ENCODE measurements at places on chromosomes 5 and 9. TPM values are rescaled to one million over a fixed set of nuclear protein-coding genes. Genes with fewer than 3 reads are reported as not detected.

Gene NFIB
- total RNA-seq, result 134 TPM

Gene FAXDC2
- total RNA-seq, result 34.6 TPM

Gene RNF180
- total RNA-seq, result 25.5 TPM

Gene ANKRD18B
- 0.75 TPM for total RNA-seq

Gene KIAA0825
- 4.2 TPM for total RNA-seq

Gene TMOD1
- 177 TPM for total RNA-seq

Gene LRRTM2
- total RNA-seq, result 0.31 TPM

Gene C5orf52
- total RNA-seq, result not detected

Gene COQ4
- 26.5 TPM for total RNA-seq

Gene GMCL2
- not detected for total RNA-seq

Gene PCDHB10
- 2.0 TPM for total RNA-seq

Gene LHX3
- total RNA-seq, result not detected

DNA sequence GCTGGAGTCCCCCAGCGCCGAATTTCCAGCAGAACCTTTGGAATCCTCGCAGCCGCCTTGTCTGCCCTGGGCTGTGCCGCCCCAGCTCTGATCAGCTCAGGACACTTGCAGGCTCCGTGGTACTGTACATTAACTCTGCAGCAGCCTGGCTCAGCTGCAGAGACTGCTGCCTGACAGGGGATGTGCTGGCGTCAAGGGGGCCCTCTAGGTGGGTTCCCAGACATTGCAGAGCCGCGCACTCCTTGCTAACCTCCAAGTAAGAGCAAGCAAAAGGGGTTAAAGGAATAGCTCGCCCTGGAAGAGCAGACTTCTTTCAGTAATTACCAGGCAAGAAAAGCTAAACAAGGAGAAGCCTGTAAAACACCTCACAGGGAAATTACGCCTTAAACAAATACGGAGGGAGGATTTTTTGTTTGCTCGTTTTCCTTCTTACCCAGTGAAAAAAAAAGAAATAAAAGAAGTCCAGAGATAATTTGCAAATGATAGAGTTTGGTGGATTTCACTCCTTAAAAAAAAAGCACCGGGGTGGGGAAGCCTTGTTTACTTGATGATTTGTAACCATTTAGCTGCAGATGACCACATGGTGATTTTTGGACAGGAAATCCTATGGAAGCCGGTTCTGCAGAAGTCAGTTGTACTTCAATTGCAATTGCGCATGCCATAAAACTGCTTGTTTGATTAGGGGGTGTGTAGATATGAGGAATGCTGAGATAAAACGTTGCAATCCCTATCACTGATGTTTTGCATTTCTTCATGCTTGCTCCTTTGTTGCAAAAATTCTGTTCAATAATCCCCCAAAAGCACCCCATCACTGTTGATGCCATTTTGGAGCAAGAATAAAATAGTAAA, 305.8 kb downstream of the PDE4D start:
- DNase-seq, result peak; percentile 76

DNA sequence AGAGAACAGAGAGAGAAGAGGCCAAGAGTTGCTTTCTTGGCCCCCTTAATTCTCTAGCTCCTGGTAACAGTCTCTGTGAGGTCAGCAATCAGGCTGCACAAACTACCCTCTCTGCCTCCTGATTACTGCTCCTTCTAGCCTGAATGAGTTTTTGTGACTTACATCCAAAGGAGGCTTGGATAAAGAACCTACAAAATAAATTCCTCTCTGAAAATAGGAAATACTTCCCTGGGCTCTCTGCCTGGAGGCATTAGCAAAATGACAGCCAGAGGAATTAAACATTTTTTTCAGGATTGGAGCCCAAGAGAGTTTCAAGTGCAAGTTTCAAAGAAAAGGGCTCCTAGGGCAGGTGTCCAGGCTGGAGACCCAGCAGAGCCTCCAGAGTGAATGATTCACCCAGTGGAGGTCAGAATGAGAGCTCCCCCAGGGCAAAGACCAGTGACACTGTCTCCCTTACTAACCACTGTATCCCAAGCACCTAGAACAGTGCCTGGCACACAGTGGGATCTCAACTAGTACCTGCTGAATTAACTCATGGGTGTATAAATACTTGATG, 162.5 kb downstream of the SPOCK1 start:
- DNase-seq, result no peak

DNA sequence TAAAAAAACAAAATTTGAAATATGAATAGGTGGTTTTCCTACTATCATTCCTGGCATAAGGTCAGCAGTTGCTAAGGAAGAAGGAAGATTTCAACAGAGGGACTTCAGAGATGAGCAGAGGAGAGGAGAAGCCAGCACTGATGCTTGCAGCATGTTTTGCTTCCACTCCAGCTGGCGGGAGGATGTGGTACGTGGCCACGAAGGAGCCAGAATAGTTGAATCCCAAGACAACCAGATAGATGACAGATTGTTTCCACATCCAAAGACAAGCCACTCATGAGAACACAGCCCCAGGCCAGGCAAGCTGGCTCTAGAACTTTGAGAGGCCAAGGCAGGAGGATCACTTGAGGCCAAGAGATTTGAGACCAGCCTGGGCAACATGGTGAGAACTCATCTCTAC, 15.1 kb downstream of the TIMD4 start:
- DNase-seq, result no peak

GRCh38 chr5:179368126-179368805, 23.0 kb upstream of the ADAMTS2 start:
- DNase-seq, result no peak

GRCh38 chr9:71515626-71516025, 252.7 kb downstream of the CEMIP2 start:
- no peak for DNase-seq

GRCh38 chr5:41842777-41843176, 27.4 kb downstream of the OXCT1 start:
- no peak for DNase-seq

DNA sequence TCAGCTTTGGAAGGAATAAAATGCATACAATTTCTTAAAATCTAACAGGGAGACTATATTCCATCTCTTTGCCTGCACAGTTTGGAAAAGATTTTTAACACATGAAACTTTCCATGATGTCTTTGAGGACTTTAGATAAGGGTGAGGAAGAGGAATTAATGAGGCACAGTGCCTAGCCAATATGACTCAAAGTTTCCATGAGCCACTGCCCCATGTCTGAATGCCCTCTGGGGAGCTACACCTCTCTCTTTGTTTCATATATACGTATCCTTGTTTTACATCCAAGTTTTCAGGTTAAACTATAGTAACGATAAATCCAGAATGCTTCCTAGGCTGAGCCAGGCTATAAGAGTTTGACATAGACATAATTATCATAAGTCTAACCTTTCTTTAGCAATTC, 349.3 kb upstream of the TLE4 start:
- no peak for DNase-seq

- no peak for DNase-seq
Observed at GRCh38 chr9:125137200-125137599, 6.1 kb downstream of the SCAI start.

GRCh38 chr5:155293605-155294178, 280.1 kb downstream of the KIF4B start:
- no peak for DNase-seq

GRCh38 chr5:154408811-154409210, 37.0 kb upstream of the SAP30L start:
- no peak for DNase-seq

DNA sequence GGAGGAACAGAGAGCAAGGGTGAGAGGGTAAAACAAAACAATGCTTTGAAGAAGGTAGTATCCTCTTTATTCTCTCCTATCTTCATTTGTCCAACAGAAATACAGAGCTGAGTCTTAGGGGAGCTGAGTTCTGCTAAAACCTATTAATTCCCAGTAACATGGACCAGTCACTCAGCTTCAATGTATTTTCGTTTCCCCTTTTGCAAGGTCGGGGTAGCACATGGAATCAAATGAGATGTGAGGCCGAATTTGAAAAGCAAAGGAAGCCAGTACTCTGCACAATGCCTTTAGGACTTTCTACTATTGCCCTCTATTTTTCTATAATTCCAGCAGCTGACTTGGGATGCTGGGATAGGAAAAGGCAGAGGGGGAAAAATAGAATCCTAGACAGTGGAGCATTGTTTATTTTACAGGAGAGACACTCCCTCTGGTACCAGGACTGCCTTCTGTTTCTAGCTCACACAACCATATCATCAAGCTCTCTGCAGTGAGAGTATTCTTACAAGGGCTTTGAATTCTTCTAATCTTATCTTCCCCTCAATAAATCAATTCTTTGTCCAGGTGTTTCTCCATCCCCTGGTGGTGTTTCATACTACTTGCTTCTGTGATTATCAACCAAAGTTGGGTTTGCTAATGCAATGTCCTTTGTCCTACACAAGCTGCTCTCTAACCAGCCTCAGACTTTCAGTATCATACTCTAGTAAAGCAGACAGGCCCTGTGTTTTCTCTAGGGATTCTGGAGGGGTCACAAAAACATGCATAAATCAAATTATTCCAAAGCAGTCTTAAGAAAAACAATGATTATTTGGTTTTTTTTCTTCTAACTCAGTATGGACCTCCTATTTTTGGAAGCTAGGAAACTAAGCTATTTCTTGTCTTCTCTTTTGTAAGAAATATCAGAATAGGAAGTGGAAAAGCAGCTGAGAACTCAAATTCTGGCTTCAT, 341.5 kb downstream of the OSTF1 start:
- no peak for DNase-seq

GRCh38 chr5:94017579-94017978, 276.2 kb upstream of the POU5F2 start:
- DNase-seq, result no peak

- DNase-seq, result no peak
Observed at GRCh38 chr9:137393176-137394150, 29.5 kb downstream of the EXD3 start.

- no peak for DNase-seq
Observed at GRCh38 chr5:147687118-147687517, 95.4 kb downstream of the JAKMIP2 start.

DNA sequence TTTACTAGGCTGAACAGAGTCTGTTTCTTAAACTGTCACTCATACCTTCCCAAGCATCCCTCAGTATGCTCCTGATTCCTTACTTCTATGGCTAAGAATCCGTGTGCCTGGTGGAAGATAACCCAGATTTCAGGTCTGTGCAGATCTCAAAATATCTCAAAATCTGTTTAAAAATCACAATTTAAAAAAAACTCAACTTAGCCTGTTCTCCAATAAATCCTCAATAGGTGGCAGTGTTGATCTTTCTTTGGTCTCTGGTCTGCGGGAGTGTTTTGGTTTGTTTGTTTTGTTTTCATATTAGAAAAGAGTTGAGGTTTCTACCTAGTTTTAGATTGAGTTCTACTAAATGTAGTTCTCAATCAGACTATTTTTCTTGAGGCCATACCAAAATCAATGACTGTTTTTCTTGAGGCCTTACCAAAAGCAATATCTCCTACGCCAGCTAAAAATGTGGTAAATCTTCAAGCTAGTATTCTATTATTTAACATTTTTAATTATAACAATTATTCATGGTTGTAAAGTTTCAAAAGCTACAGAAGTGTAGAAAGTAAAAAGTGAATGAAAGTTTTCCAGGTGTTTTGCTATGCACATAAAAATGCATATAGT, 57.9 kb downstream of the TGFBR1 start:
- no peak for DNase-seq

GRCh38 chr5:131947445-131947844, 2.0 kb upstream of the MEIKIN start:
- DNase-seq, result no peak

DNA sequence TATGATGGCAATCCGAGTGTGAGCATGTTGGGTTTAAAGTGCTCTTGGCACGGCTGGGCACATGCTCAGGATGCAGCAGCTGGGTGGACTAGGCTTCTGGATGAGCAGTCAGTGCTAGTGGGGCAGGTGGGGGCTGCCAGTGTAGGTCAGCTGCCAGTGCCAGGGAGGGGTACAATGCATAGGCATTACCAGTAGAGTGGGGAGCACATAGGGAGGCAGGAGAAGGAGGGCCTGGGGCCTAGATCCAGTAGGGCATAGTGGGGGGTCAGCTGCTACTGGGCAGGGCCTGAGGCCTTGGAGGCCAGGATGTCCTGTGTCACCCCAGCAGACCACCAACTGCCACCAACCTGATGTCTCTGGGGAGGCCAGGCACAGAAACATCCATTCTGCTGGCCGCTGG, 24.2 kb downstream of the ACSL6 start:
- no peak for DNase-seq

DNA sequence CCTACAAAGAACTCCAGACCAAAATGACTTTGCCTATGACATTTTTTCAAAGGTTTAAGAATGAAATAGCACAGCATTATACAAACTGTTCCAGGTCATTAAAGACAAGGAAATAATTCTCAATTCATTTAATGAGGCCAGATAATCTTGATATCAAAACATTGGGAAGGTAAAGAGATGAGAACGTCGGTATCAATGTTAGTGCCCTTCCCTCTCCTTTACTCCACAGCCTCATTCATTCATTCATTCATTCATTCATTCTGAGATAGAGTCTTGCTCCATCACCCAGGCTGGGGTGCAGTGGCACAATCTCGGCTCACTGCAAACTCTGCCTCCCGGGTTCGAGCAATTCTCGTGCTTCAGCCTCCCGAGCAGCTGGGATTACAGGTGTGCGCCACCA, 64.0 kb downstream of the NACC2 start:
- no peak for DNase-seq

DNA sequence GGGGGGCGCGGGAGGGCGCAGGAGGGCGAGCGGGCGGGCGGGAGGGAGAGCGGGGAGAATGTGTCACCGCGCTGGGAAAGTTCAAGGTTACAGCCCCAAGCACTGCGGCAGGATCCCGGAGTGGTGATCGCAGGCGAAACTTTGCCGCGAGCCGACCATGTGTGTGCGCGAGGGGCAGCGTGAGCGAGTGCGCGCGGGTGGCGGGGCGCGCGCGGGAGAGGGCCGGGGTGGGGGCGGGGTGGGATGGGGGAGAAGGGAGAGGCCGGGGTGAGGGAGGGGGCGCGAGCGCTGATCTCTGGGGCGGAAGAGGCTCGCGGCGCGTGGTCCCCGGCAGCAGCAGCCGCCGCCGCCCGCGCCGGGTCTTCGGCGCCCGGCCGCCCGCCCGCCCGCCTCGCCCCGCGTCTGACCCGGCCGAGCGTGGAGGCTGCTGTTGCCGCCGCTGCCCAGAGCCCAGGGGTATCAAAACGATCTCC, at the start of gene NFIB:
TSS of gene NFIB (minus strand) at position 191 of the 473 bp plus-strand sequence. CDS start 630 bp downstream, outside the sequence.
- DNase-seq, result peak; percentile 87

DNA sequence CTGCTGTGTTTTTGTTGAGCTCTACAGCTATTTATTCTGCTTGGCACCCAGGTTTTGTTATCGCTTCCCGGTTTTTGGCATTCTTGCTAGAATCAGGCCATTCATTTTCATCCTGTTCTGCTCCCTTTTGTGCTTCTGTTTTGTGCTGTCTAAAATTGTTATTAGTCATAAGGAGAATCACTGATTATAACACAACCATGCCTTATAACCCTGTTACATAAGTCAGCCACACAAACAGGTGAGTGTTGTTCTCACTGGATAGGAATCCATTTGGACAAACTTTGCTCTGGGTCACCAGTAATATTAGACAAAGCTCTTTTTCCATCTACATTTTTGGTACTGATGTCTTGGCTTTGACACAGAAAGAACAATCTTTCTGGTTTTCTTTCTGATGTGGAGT, 622.8 kb downstream of the PSAT1 start:
- DNase-seq, result no peak

- DNase-seq, result no peak
Observed at GRCh38 chr5:168020542-168021294, 270.7 kb upstream of the WWC1 start.

GRCh38 chr9:134455934-134456755, 129.9 kb downstream of the RXRA start:
- DNase-seq, result peak; percentile 95
